Activated T-helper 1 cell treated with anti-CD3 and anti-CD28 coated beads, Interleukin-12 subunit alpha, Interleukin-12 subunit beta, Interleukin-2, Interleukin-4 antibody, amounts not matched to agents 30 ng/mL and 10 ng/mL and 1 ng/mL, durations not matched to agents 14 hours and 24 hours and 36 hours (primary cell): ENCODE measurements at places on chromosomes 1 and 21.

GRCh38 chr1:204414016-204414415, 2.4 kb upstream of the PPP1R15B start:
- DNase-seq: no peak

DNA sequence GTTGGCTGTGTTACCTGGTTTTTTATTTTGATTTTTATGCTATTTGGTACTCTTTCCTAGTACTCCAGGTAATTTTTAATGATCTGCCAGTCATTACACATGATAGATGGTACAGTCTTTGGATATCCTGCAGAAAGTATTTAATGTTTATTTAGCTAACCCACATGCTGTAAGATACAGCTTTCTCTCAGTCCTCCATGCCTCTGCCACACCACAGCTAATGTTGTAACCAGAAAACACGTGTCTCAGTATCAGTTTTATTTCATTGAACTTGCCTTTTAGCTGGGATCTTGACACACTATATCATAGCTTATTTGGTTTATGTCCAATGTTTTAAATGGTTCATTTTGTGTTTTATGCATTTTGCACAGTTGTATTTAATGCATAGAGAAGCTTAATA, 1648.4 kb downstream of the KCNT2 start:
- DNase-seq: no peak

DNA sequence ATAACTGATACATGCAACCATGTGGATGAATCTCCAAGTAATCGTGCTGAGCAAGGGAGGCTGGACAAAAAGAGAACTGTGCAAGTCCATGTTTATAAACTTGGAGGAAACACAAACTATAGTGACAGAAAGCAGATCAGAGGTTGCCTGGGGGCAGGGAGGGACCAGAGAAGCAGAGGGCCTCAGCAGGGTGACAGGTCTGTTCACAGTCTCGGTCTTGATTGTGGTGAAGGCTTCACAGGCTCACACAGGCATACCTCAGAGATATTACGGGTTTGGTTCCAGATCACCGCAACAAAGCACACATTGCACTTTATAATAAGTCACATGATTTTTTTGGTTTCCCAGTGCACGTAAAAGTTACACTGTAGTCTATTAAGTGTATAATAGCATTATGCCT, 28.5 kb downstream of the ACOT7 start:
- DNase-seq: no peak

GRCh38 chr1:25954282-25954938, 43.5 kb downstream of the PAFAH2 start:
- DNase-seq: no peak

DNA sequence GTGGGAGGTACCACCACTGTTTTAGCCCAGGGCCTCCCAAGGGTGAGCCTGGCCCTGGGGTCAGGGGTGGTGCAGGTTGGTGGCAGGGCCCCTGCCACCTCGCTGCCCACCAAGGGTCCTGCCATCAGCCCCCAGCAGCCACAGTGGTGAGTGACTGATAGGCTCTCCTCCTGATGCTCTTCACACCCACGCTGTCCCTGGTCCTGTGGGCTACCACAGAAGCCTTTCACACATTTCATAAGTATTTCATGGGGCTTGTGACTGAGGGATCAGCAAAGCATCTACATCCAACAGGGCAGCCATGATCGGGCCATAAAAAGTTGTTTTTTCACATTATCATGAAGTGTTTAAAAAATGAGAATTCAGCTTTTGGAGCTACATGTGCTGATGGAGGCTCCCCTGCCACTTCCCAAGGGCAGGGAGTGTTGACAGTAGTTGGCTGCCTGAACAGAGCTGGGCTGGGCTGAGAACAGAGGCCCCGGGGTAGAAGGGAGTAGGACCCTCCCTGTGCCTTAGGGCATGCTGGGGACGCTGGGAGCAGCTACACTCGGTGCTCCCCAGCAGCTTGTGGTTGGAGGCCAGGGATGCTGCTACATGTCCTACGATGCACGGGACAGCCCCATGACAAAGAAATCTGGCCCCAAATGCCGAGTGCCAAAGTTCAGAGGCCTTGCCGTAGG, 73.1 kb upstream of the TMEM51 start:
- no peak for DNase-seq

GRCh38 chr1:175851749-175852148, 108.4 kb upstream of the TNR start:
- DNase-seq: no peak

DNA sequence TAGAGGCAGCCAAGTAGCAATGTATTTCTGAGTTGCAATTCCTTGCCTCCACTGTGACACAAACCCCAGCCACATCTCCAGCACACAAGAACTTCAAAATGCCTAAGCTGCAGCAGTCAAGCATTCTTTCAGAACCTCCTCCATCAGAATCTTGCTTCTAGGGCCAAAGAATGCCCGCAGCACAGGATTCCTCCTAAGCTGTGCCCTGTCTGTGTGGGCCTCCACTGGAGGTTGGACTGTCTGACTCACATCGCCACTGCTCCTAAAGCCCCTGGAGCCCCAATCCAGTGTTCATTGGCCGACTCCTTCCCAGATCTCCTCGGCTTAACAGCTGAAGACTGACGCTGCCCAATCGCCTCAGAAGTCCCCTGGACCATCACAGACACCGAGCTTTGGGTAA, 43.2 kb upstream of the SERTAD4 start:
- no peak for DNase-seq

DNA sequence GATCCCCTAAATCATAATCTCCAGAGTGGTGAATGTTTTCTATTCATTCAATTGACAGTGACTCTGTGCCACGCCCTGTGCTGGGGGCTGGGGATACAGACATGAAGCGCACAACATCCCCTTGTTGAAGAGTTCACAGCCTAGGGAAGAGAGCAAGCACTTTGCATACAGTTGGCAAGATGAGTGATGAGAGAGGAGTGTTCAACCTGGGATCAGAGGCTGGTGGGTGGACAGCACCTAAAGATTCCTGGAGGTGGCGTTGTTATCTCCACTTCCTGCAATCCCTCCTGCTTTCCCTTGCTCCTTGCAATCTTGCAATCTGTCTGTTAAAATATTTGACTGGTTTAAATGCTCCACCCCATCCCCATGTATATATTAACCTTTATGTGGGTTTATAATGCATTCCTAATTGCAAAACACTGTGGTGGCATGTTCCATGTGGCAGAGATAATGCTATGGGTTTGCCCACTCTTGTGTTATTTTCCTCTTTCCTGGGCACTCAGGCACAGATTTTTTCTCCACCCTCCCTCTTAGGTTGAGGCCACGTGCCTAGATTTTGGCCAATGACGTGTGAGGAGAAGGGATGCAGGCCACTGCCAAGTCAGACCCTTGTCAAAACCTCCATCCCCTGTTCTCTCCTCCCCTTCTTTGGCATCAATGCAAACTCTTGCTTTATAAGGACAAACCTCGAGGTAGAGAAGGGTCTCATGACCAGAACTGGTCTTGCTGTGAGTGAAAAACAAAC, 36.2 kb upstream of the GADD45A start:
- DNase-seq: no peak

DNA sequence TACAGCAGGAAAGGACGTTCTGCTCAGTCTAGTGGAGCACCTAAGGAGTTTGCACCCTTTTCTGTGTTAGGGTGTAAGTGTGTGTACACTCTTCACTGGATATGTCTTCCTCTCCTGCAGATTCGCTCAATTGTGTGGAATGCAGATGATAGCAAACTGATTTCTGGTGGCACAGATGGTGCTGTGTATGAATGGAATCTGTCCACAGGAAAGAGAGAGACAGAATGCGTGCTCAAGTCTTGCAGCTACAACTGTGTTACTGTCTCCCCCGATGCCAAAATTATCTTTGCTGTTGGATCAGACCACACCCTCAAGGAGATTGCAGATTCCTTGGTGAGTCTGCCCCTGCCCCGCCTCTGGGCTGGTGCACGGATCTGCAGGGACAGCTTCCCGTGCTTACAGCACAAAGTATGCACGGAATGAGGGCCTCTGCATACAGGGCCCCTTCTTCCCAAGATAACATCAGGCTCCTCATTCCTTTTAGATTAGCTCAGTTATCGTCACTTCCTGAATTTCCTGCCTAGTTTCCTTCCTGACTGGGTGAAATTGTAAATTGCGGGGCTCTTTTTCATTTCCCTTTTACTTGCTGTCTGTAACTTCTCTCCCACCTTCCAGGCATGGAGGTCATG, 34.6 kb downstream of the CFAP57 start:
- no peak for DNase-seq

GRCh38 chr1:245856944-245857531, 650.0 kb downstream of the SMYD3 start:
- DNase-seq: no peak

- DNase-seq: no peak
Measured at GRCh38 chr21:28089599-28090441, 902.9 kb downstream of the LTN1 start.
